ENCODE measurements at places on chromosomes 11 and 22.

DNA sequence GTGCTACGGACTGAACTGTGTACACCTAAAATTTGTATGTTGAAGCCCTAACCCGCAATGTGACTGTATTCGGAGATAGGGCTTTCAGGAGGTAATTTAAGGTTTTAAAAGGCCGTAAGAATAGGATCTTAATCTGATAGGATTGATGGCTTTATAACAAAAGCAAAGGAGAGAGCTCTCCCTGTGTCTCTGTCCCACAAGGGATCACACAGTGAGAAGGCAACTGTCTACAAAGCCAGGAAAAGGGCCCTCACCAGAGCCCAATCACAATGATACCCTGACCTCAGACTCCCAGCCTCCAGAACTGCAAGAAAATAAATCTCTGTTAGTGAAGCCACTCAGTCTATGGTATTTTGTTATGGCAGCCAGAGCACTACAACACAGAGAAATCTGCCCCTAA lies 208.7 kb upstream of the ZC3H12C start:
- DNase-seq, result no peak

DNA sequence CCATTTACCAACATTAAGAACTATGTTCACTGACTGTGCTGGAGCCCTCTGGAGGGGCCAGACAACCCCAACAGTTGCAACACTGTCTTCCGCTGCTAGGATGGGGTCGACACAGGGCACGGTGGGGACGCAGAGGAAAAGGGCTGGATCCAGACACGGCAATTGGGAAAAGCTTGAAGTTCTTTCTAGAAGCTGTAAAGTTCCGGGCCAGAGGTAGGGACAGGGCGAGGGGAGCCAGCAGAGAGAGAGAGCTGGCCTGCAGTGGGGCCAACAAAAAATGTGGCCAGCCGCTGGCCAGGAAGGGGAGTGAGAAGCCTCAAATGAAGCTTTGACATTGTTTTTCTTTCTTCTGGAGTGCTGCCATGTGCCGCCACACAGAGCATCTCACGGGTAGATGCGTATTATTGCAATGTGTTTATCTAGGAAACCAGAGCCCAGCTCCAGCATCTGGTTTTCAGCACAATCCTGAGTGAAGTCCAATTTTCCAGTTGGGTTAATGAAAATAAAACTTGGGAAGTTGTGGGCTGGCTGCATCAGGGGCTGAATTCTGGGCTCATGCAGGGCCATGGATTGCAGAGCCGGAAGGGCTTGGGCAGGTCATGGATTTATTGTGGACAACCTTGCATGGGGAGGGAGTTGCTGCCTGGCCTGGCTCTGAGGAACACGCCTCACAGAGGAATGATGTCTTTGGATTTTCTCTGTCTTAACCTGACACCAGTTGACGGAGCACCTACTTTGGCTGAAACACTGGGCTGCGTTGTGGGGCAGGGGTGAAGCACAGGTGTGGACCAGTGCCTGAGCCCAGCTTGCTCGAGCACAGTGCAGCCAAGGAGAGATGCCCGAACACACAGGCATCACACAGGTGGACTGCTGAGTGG lies 67.6 kb upstream of the AMPD3 start:
- DNase-seq, result no peak

- DNase-seq, result no peak
Measured at GRCh38 chr11:112966561-112966960, 5.3 kb downstream of the NCAM1 start.

DNA sequence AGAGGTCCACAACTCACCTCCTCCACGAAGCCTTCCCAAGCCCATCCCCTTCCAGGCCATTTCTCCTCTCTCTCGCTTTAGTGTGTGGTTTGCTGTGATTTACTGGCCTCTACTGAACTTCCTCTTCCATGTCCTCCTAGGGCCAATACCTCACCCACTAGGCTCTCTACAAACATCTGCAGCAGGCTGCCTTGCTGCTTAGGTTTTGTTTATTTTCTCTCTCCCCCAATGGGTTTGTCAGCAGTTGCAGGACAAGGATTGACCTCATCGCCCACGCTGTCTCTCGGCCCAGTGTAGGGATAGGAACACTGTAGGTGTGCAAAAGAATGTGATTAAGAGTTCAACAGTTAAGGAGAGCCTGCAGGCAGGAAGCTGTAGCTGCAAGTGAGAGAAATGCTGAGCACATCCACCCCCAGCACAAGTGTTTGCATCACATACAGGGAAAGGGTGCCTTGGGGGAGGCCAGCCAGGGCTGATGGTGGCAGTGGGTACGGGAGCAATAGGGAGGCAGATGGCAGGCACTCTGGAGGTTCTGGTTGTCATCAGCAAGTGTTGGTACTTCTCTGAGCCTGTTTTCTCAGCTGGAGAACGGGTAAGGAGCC lies 1.4 kb downstream of the PC start:
- DNase-seq, result peak; percentile 9

DNA sequence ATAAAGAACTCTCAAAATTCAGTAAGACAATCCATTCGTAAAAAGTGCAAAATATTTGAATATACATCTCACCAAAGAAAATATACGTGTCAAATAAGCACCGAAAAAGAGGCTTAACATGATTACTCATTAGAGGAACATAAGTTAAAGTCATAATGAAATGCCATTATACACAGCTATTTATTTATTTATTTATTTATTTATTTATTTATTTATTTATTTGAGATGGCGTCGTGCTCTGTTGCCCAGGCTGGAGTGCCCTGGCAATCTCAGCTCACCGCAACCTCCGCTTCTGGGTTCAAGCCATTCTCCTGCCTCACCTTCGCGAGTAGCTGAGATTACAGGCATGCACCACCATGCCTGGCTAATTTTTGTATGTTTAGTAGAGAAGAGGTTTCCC lies 203.6 kb upstream of the UBASH3B start:
- DNase-seq, result no peak

GRCh38 chr11:35990170-35990569 lies 46.3 kb downstream of the LDLRAD3 start:
- DNase-seq, result no peak

GRCh38 chr22:44668190-44668885 lies 33.7 kb upstream of the PRR5 start:
- peak; percentile 59 for DNase-seq

DNA sequence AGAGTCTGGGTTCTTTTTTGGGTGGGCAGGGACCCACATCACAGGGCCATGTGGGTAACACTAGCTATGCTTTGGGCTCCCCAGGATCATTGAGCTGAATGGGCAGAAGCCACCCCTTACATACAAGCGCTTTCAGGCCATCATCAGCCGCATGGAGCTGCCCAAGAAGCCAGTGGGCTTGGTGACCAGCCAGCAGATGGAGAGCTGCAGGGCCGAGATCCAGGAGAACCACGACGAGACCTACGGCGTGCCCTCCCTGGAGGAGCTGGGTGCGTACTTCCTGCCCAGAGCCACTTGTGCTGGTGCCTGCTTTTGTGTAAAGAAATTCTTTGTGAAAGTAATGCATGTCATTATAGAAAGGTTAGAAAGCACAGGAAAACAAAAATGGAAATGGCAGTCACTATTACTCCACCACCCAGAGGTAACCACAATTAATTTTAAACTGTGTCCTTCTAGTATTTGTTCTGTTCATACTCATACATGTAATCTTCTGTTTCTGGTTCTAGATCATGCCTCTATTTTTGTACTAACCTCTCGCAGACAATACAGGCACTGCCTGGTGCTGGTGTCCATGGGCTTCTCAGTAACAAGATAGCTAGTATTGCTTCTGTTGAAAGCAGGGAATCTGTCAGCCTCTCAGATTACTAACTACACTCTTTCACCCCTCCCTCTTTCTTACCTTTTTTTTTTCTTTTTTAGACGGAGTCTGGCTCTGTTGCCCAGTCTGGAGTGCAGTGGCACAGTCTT lies 13.7 kb downstream of the CRY2 start:
- no peak for DNase-seq

DNA sequence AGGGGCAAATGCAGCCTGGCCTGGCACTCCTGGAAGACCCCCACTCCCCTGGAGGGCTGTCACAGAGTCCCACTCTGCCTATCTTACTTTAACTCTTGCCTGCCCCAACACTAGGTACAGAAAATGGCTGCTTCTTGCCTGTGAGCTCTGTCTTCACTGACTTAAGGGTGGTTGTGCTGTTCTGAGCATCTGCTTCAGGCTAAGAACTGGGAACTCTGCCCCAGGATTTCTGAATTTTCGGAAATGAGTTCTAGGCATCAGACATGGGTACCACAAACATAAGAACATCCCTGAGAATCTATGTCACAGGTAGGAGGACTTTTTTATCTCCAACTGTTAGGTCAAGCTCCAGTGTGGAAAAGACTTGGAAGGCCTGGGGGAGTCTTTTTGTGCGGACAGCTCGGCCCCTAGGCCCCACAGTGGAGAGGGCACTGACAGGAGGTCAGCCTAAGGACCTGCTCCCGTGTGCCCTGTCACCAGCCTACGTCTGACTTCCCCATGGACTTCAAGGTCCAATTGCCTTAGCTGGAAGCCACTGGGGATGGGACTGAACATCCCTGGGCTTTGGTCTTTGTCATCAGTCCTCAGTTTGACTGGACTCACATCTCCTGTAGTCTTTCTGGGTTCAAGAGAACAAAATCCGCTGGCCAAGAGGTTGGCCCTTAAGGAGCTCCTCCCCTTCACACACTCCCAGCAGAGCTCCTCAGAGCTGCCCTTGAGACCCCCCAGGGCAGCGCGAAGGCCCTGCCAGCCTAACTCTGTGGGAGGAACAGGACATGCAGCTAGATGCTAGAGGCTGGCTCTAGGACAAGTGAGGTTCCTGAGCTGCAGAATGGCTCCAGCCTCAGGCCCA lies 31.9 kb downstream of the PPP2R1B start:
- DNase-seq, result no peak

DNA sequence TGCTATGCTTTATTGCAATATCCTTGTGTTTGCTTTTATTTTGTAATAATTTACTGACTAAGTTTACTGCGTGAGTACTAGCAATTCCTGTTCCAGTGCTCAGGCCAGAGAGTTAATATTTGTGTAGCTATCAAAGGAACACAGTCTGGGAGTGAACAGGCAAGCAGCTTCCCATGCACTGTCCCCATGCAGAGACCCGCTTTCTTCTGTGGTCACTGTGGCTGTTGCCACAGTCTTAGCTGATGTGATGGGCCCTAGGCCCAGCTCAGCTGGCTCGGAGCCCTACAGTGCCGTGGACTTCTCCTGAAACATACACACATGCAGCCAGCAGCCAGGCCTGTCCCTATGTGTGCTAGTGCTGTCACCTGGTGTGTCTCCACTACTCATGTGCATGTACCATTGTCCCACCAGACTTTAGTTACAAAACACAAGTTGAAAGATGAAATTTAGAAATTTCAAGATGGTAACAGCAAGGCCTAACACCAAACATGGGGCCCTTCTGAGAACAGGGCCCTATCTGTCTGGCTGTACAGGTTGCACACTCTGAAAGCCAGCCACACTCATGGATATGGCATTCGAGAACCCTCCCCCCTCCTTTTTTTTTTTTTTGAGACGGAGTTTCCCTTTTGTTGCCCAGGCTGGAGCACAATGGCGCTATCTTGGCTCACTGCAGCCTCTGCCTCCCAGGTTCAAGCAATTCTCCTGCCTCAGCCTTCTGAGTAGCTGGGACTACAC lies 12.3 kb upstream of the SCUBE2 start:
- DNase-seq, result no peak

DNA sequence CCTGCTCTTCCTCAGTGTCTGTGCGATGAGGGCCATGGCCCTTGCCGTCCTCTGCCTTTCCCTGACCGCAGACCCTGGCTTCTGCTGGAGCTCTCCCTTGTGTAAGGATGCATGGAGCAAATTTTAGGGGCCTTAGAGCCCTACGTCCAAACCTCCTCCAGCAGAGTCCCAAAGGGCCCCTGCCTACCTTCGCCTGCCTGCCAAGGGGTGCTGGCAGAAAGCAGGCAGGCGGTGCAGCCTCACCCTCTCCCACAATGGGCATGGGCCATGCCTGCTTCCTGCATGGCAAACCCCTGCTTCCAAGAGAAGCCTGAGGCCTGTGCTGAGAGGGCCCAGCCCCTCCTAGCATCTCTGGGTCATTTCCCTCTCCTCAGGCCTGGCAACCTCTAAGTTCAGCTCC lies 71.3 kb upstream of the FGF3 start:
- DNase-seq, result no peak

DNA sequence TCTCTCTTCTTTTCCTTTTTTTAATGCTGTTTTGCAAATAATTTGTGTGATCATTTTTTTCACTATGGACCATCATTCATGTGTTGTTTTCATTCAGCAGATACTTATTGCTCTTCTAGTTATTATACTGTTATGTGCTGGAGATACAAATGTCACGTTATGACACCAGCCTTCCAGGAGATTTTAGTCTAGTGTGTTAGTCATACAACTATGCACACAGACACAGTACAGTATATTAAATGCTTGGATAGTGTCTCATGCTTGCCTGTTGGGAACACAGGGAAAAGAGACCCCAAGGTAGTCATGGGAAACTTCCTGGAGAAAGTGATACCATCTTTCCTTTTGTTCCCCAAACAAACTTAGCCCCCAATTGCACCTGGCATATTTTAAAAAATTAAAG lies 116.1 kb downstream of the UVRAG start:
- no peak for DNase-seq

DNA sequence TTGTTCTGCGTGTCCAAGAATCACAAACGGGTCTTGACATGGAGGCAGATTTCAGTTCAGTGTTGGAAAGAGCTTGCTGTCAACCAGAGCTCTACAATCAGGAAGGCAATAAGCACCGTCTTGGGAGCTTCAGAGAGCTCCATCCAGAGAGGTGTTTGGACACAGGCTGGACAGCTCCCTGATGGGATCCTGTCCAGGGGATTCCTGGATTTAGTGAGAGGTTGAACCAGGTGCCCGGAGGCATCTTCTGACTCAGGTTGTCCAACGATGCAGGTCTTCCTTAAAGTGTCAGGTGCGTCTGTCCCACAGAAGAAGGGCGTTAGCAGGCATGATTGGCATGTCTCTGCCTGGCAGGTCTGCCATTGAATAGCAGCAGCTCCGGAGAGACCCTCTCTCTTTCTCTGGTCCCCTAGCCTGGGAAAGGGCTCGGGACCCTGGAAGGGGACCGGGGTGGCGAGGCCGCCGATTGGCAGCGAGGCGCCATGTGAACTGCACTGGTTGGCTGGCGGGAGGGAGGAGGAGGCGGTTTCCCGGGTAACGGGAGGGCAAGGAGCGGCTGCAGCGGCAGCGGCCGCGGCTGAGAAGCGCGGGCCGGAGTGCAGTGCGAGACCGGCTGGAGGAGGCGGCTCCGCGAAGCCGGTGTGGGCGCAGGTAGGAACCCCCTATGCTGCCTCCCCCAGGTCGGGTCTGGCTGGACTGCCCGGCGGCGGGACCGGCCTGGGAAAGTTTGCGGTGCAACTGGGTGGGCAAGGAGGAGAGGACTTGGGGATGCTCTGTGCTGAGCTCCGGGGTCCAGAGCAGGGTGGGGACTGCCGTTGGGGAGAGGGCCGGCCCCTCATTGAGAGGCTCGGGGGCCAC lies 104.1 kb upstream of the E2F8 start:
- DNase-seq, result no peak

GRCh38 chr22:39094717-39095389 lies 2.2 kb upstream of the APOBEC3H start:
- DNase-seq, result peak; percentile 59

GRCh38 chr22:50581950-50582492 lies 628 bp downstream of the CHKB start:
- no peak for DNase-seq

- no peak for DNase-seq
Measured at GRCh38 chr11:113533425-113533698, 58.2 kb upstream of the DRD2 start.

Data from CD4-positive, alpha-beta T cell treated with Interleukin-17A for 1 hour (primary cell).